ENCODE measurements at places on chromosomes 3 and 15.

GRCh38 chr15:54026891-54027290 is 48.6 kb downstream of the UNC13C start:
- DNase-seq, result no peak

GRCh38 chr3:60979461-60980341 is 271.6 kb downstream of the FHIT start:
- DNase-seq, result no peak

DNA sequence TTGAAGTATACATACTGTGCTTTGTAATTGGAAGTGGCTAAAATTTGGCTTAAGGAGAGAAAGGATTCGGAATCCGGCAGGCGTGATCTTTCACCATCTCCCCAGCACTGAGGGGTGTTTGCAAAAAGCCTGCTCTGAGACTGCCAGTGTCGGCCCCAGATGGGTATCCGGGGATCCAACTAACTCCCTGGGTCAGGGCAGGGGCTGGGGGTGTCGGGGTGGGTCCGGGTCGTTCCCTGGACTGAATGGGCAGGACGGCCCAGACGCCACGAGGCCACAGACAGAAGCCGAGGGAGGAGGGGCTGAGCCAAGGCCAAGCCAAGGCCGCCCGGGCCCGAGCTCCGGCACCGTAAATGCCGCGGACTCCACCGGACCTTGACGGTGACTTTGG is 349 bp downstream of the PPIB start:
- DNase-seq, result no peak

DNA sequence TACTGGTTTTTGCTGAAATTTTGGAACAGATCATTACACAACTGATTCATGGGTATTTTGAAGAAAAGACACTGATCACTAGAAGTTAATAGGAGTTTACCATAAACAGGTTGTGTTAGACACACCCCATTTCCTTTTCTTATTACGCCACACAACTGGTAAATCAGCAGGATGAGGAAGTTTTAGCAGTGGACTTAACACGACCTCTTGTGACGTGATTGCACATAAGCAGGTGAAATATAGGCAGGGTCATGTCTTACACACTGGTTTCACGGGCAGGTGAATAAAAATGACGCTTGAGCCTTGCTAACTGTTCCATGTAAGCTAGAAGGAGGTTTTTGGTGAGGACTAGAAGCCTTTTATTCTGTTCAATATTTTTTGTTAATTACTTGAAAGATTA is 27.1 kb upstream of the TPRG1 start:
- DNase-seq, result no peak

GRCh38 chr3:23442598-23443383 is 239.7 kb downstream of the UBE2E2 start:
- no peak for DNase-seq

- no peak for DNase-seq
Measured at GRCh38 chr15:31283043-31283442, 43.6 kb upstream of the KLF13 start.

DNA sequence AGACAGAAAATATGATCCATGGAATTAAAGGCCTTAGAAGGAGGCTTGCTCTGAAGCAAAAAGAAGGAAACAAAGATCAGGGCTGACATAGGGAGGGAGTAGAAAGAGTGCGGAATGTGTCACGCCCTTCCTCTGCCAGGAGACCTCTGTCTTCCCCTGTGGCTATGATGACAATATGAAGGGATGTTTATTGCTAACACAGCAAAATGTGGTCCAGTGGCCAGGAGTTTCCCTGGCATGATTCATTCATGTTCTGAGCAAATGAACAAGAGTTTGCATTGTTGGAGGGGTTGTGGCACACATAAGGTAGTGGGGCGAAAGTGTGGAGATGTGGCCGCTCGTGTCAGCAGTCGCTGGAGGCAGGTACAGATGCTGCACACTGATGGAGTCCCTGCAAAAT is 169.4 kb downstream of the SHQ1 start:
- no peak for DNase-seq

GRCh38 chr3:3851621-3852323 is 52.5 kb downstream of the LRRN1 start:
- no peak for DNase-seq
